Lower lobe of right lung (tissue), 2 donors: ENCODE measurements at places on chromosomes 4 and X. TPM values are rescaled to one million over a fixed set of nuclear protein-coding genes. Genes with fewer than 3 reads are reported as not detected.

HELT gene
- 0.97 TPM for total RNA-seq

DNA sequence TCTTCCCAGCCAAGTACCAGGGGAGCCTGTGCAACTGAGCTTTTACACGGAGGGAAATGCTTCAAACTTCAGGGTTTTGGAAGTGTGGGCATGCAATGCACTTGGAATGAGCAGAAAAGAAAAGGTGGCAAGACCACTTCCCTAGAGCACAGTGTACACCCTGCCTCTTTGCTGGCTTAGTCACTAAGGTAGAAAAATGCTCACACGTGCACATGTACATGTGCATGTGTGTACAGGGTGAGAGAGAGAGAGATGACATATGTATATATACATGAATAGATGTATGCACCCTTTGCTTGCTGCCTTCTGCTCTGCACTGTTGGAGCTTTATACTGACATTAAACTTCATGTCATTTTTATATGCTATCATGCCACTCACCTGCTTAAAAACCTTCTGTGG lies 7.9 kb upstream of the KLF3 start:
- H3K4me1 ChIP-seq, result no peaks in the 10 kb centered on the region
- no peaks in the 10 kb centered on the region for H3K36me3 ChIP-seq
- DNase-seq, result no peak
- H3K4me3 ChIP-seq, result no peak overlapping the region

F11 gene
- 20.5 TPM for total RNA-seq

MSL3 gene
- 34.9 TPM for total RNA-seq

CTAG2 gene
- total RNA-seq, result not detected

SPP1 gene
- 8.0 TPM for total RNA-seq

S100P gene
- 16.1 TPM for total RNA-seq

NUP54 gene
- 34.5 TPM for total RNA-seq

DNA sequence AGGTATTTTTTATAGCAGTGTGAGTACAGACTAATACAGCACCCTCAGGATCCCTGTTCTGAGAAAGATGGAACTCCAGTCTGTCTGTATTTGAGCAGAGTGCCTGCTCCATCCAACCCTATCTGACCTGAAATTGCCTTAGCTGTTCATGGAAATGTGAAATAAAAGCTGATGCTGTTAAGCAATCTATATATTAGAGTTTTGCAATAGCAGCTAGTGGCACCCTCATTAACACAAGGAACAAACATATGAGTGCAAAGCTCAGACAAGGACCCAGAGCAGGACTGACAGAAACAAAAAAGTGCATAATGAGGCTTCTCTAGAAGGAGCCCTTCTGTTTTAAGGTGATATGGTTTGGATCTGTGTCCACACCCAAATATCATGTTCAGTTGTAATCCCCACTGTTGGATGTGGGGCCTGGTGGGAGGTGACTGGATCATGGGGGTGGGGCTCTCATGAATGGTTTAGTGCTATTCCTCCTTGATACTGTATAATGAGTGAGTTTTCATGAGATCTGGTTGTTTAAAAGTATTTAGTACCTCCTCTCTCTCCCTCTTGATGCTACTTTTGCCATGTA lies 272.9 kb upstream of the KLF3 start:
- no peak overlapping the region for H3K4me3 ChIP-seq
- H3K36me3 ChIP-seq, result no peaks in the 10 kb centered on the region
- no peak for DNase-seq

- no peak overlapping the region for H3K4me3 ChIP-seq
- H3K4me1 ChIP-seq, result peaks cover 12% of the 10 kb centered on the region
- H3K36me3 ChIP-seq, result no peaks in the 10 kb centered on the region
- no peak for DNase-seq
Measured at GRCh38 chr4:119110121-119110520, 25.5 kb upstream of the MYOZ2 start.

DNA sequence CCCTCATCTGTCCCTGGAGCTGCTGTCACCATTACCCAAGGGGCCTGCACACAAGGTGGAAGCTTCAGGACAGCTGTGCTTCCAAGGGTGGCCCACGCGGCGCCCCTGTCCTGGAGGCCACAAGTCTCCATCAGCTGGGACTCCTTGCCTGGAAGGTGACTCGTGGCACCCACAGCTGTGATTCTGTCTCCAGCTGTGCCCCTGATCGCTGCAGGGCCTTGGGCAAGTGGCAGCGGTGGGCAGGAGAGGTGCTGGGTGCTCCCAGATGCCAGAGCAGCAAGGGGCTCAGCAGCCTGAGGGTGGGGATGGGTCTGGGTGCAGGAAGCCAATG lies 9.0 kb upstream of the DUSP9 start:
- H3K36me3 ChIP-seq, result no peaks in the 10 kb centered on the region
- no peaks in the 10 kb centered on the region for H3K4me1 ChIP-seq
- H3K27ac ChIP-seq, result no peak overlapping the region
- no peak overlapping the region for H3K4me3 ChIP-seq
- no peak for DNase-seq
- peaks cover 20% of the 10 kb centered on the region for H3K27me3 ChIP-seq

CT45A5 gene
- total RNA-seq, result not detected

- no peaks in the 10 kb centered on the region for H3K4me1 ChIP-seq
- no peak for DNase-seq
- no peak overlapping the region for H3K4me3 ChIP-seq
- H3K27me3 ChIP-seq, result no peaks in the 10 kb centered on the region
- no peaks in the 10 kb centered on the region for H3K36me3 ChIP-seq
- H3K27ac ChIP-seq, result no peak overlapping the region
Measured at GRCh38 chrX:104435249-104435648, 130.8 kb upstream of the IL1RAPL2 start.

RHOH gene
- total RNA-seq, result 9.2 TPM

IBSP gene
- not detected for total RNA-seq

- no peaks in the 10 kb centered on the region for H3K27me3 ChIP-seq
- DNase-seq, result no peak
- no peaks in the 10 kb centered on the region for H3K4me1 ChIP-seq
- H3K4me3 ChIP-seq, result no peak overlapping the region
Measured at GRCh38 chr4:163317110-163317509, 15.3 kb downstream of the NPY1R start.

TRO gene
- total RNA-seq, result 2.7 TPM

DNA sequence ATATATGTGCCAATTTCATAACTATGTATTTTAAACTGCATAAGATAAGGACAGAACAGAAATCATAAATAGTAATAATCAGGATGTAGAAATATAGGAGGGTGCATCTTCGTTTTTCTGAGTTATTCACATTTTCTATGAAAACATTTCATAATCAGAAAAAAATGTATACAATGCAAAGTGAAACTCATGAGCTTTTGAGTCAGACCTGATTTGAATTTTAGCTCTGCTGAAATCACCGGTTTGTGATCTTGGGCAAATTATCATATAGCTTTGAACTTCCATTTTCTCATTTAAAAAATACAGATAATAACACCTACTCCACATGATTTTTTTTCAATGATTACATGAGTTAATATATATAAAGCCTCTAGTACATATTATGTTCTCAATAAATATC lies 106.9 kb downstream of the KDR start:
- H3K4me1 ChIP-seq, result no peaks in the 10 kb centered on the region
- no peak for DNase-seq
- H3K27me3 ChIP-seq, result no peaks in the 10 kb centered on the region
- H3K4me3 ChIP-seq, result no peak overlapping the region
- H3K36me3 ChIP-seq, result no peaks in the 10 kb centered on the region

- no peaks in the 10 kb centered on the region for H3K36me3 ChIP-seq
- no peaks in the 10 kb centered on the region for H3K4me1 ChIP-seq
- no peak overlapping the region for H3K27ac ChIP-seq
- DNase-seq, result no peak
- H3K4me3 ChIP-seq, result no peak overlapping the region
Measured at GRCh38 chr4:151422854-151423253, 13.9 kb downstream of the FHIP1A start.

DNA sequence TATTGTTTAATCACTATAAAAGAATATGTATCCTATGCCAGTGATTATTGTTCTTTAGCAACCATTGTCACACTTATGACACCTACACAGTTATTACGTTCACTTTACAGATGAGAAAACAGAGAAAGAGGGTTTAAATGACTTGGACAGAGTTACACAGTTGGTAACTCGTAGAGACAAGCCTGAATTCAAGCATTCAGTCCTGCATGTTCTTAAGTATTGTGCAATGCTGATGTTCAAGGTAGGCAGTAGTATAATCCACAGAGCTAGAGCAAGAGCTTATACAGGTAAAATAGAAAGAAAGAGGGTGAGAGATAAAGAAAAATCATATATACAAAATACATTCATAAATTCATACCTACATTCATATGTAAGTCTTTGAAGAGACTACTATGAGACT lies 249.8 kb upstream of the ANXA10 start:
- no peak overlapping the region for H3K27ac ChIP-seq
- no peak overlapping the region for H3K4me3 ChIP-seq
- H3K4me1 ChIP-seq, result no peaks in the 10 kb centered on the region
- H3K36me3 ChIP-seq, result no peaks in the 10 kb centered on the region
- DNase-seq, result no peak

- no peak for DNase-seq
- no peaks in the 10 kb centered on the region for H3K4me1 ChIP-seq
- no peaks in the 10 kb centered on the region for H3K36me3 ChIP-seq
- no peaks in the 10 kb centered on the region for H3K27me3 ChIP-seq
- no peak overlapping the region for H3K4me3 ChIP-seq
Measured at GRCh38 chr4:112130906-112131305, 14.3 kb upstream of the FAM241A start.
